NCI-H82 (cell line): ENCODE measurements at places on chromosomes 5 and 9.
A peak's percentile ranks its signal among the peaks of the same experiment; 100 is the strongest.

DNA sequence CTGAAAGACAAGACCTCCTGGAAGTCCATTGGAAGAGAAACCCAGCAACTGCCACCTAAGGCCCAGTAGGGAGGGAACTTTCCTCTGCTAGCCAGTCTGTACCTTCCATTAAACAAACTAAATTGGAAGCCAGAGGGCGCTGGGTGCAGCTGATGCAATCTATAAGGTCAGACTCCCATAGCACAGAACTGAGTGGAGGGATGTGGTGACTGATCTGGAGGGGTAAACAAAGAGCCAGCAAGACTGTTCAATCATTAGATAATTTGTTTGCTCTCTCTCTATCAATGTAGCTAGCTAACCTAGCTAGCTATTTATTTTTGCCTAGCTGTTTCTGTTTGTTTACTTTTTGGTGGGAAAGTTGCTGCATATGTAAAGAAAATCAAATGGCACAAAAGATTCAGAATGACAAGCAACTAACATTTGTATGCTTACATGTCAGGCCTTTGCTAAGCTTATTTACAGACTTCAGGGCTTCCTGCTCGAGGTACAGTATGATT lies 291.8 kb upstream of the DAB2 start:
- peak; percentile 74 for DNase-seq

DNA sequence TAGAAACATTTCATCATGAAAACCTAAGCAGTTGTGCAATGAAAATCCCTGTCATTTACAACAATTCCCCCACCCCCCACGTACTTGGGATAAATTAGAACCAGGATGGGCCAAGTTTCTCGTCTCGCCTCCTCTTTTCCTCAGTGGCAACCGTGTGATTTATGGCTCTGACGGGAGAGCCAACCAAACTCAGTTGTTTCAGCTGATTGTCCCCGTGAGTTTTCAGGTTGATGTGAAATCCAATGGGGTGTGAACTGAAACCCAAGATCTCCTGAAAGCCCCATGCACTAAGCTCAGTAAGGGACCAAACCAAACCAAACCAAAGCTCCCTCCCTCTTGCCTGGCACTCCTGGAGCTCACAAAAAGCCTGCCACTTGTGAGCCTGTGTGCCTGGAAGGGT lies 138.7 kb upstream of the SLC24A2 start:
- DNase-seq, result no peak

DNA sequence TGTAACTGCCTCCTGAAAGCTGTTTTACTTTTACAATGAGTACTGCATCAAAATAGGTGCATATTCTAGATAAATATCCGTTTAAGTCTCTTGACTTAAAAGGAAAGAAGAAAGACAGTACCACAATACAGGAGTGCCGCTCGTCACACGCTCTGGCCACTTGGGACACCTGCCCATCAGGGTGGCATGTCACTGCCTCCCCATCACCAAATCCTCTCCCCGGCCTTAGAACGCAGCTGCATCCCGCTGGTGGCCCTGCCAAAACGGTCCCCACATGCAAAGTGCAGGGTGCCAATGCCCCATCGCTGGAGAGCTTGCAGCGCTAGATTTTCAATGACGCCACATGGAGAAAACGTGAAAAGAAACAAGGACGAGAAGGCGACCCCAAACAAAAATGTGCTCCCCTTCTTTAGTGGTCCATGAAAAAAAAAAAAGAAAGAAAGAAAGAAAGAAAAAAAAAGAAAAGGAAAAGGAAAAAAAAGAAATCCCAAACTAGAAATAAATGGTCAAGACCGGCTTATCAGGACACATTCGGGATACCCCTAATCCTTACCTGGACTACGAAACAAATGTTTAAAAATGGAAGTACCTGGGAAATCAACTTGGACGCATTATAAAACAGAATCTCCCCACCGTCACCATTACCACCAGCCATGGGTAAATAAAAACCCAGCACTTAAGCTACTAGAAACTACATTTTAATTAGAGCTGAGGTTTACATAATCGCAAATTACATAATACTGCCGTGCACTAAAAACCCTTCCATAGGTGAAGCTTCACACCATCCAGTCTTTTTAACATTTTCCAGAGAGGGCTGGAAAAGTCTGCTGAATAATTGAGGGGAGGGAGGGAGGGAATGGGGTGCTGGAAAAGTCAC lies 1.0 kb downstream of the ANKH start:
- peak; percentile 69 for DNase-seq

DNA sequence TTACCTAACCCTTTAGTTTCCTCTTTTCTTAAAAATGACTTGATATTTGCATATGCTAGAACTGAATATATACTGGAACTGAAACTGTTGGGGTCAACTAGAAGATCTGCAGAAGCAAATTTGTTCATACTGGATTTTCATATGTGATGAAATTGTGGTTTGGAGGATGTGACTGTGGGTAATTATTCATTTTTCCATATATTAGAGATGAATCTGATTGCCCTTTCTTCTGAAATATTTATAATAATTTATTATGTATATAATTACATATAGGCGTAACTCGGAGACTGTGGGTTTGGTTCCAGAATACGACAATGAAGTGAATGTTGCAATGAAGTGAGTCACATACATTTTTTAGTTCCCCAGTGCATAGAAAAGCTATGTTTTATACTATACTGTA lies 149.1 kb downstream of the ATP10B start:
- no peak for DNase-seq

- no peak for DNase-seq
Measured at GRCh38 chr9:76618762-76619161, 145.5 kb upstream of the PCA3 start.

- DNase-seq, result no peak
Measured at GRCh38 chr9:111630182-111630963, 761 bp upstream of the DNAJC25 start.

DNA sequence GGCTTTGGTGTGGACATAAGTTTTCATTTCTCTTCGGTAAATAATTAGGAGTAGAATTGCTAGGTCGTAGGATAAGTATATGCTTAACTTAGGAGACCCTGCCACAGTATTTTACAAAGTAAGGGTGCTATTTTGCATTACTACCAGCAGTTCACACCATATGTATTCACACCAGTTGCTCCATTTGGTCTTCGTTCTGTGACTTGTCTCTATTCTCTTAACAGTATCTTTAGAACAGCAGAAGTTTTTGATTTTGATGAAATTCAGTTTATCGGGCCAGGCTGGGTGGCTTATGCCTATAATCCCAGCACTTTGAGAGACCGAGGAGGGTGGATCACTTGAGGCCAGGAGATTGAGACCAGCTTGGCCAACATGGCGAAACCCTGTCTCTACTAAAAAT lies 17.1 kb upstream of the ABL1 start:
- DNase-seq, result no peak

DNA sequence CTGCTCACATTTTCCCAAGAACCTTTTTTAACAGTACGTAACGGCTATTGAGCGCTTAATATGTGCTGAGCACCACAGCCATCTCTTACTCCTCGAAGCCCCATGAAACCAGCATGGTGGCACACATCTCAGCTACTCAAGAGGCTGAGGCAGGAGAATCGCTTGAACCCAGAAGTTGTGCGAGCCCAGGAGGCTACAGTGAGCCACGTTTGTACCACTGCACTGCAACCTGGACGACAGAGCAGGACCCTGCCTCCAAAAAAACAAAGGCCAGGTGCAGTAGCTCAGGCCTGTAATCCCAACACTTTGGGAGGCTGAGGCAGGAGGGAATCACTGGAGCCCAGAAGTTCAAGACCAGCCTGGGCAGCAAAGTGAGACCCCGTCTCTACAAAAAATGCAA lies 28.2 kb downstream of the AQP7 start:
- no peak for DNase-seq

GRCh38 chr5:169181814-169182213 lies 119.1 kb downstream of the SLIT3 start:
- no peak for DNase-seq

- no peak for DNase-seq
Measured at GRCh38 chr5:43664501-43665040, 61.6 kb downstream of the NNT start.

DNA sequence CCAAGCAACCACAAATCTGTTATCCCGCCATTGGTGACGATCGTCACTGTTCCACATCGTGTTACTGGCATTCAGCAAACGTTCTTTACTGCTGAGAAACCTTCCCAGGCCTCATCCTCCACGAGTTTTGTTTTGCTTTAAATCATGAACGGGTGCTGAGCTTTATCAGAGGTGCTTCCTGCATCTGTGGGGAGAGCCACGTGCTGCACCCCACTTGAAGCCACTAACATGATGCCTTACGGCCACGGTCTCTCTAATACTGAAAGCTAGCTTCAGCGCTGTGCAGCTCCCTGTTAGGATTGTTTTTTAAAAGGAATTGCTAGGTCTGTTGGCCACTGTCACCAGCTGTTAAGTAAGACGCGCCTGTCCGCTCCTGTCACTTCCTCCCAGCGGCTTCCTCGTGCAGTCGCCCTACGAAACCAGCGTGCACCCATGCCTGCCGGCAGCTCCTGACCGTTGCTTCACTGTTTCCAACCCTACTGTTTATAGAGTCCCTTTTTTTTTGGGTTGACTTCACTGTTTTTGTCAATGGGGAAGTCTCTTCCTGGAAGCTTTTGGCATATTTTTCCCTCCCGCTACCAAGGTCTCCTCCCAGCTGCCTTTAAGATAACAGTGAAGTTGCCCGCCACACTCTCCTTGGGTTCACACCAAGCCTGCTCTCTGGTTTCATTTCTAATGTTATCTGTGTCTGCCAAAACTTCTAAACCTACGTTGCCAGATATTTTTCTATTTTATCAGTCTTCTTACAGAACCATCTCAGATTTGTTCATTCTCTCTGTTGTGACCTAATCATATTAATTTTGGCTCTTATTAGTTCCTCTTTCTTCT lies 20.3 kb downstream of the LPCAT1 start:
- DNase-seq, result no peak

DNA sequence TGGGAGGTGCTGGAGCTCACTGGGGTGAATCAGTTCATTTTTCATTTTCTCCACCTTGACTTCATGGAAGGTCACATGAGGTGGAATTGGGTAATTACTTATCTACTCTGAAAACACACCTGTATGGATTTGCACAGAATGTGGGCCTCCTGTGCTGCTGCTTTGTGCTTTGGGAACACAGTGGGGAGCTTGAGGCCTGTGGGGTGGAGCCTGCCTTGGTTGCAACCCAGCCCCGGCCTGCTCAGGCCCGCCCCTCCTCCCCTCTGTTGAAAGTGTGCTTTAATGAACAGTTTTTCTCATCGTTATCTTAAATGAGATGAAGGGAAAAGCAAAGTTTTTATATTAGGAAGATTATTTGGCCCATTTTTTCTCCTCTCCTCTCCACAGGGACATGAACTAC lies 28.5 kb upstream of the DMRT3 start:
- no peak for DNase-seq

- no peak for DNase-seq
Measured at GRCh38 chr5:78958672-78959445, 26.3 kb downstream of the ARSB start.

DNA sequence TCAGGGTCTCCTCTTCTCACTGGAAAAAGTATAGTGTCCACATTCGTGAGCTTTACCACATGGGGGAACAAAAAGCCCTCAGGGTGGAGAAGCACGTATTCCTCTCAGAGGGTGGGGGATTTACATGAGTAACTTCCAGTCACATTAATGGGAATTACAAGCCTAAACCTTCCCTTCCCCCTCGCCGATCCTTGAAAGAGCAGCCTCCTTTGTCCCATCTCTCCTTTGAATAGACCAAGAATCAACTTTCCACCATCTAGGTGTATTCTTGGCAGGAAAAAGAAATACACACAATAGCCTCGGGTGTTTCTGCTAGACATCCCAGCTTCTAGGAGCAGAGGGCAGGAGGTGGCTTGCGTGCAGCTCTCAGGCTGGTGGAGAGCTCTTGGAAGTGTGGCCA lies 144.4 kb downstream of the ZNF462 start:
- DNase-seq, result peak; percentile 94

DNA sequence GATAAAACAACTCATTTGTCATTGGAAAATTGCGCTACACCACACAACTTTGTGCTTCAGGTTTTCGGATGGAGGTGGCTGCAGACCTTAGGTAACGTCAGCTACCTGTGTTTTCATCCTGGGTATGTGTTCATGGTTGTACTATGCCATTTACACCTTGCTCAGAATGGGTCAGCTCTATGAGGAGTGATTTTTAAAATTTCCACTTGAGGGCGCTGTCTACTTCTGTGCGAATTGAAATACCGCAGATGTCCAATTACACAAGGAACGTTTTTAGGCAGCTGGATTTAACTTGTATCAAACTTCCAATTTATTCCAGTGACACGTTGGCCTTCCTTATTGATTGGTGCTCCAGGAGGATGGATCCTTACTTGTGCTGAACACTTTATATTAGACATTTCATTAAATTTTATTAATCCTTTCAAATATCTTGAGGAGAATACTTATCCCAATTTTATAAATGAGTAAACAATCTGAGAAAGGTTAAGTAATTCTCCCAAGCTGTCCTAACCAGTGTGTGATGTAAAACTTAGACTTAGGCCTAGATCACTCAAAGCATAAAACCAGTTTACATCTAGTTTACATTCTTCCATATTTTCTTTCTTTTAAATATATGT lies 23.4 kb downstream of the DMRTA1 start:
- DNase-seq, result peak; percentile 79

GRCh38 chr9:38393128-38393796 lies 760 bp downstream of the ALDH1B1 start:
- DNase-seq, result no peak

DNA sequence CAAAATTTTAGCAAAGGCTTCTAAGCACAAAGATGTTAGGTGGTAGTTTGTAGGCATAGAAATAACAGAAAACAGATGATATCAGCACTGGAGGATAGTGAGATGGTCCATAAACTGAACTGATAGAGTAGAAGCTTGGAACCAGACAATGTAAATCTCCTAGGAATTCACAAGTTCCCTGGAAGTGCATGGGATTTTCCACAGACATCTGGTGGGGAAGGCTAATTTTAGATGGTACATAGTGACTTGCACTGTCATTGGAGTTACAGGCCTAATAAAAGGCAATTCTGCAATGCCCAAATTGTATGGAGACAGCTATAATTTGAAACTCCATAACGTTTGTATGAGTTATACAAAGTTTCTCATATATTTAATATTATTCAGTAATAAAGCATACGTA lies 653.0 kb upstream of the MEF2C start:
- no peak for DNase-seq

DNA sequence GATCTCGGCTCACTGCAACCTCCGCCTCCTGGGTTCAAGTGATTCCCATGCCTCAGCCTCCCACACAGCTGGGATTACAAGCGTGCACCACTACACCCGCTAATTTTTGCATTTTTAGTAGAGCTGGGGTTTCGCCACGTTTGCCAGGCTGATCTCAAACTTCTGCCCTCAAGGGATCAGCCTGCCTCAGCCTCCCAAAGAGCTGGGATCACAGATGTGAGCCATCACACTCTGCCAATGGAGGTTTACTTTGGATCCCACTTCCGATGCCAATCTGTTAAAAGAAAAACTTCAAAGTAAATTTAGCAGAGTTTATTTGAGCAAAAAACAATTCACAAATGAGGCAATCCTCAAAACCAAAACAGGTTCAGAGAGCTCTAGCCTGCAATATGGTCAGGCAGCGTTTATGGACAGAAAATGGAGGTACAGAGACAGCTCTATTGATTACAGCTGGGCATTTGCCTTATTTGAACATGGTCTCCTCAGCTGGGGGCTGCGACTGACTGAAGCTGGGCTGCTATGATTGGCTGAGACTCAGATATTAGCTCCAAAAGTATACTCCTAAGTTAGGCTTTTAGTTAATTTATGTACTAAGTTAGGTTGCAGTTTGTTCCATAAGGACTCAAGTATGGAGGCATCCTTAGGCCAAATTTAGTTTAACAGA lies 18.6 kb upstream of the UBTD2 start:
- no peak for DNase-seq
